ENCODE measurements at places on chromosomes 6 and 20.
A peak's percentile ranks its signal among the peaks of the same experiment; 100 is the strongest.

GRCh38 chr20:34190679-34191090 is 50.5 kb upstream of the ASIP start:
- no peak for DNase-seq

DNA sequence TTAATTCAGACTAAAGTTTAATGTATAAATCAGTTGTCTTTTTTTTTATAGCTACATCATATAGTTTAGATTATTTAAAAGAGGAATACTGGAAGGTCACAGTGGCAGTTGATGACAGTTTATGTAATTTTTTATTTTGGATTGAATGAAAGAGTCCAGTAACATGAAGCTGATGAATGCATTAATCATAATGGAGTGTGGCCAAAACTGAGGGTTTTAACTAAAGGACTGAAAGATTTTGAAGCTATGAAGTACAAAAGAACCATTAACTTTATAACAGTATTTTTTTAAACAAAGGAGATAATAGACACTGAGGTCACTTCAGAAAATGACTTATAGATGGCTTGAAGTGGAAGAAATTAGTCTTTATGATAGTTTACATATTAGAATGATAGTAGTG is 41.3 kb downstream of the TRMT11 start:
- DNase-seq: no peak

- DNase-seq: no peak
Measured at GRCh38 chr6:170233286-170234205, 57.3 kb downstream of the DLL1 start.

GRCh38 chr6:142407685-142408273 is 106.0 kb downstream of the ADGRG6 start:
- no peak for DNase-seq

GRCh38 chr6:117483645-117484016 is 1.2 kb downstream of the DCBLD1 start:
- no peak for DNase-seq

DNA sequence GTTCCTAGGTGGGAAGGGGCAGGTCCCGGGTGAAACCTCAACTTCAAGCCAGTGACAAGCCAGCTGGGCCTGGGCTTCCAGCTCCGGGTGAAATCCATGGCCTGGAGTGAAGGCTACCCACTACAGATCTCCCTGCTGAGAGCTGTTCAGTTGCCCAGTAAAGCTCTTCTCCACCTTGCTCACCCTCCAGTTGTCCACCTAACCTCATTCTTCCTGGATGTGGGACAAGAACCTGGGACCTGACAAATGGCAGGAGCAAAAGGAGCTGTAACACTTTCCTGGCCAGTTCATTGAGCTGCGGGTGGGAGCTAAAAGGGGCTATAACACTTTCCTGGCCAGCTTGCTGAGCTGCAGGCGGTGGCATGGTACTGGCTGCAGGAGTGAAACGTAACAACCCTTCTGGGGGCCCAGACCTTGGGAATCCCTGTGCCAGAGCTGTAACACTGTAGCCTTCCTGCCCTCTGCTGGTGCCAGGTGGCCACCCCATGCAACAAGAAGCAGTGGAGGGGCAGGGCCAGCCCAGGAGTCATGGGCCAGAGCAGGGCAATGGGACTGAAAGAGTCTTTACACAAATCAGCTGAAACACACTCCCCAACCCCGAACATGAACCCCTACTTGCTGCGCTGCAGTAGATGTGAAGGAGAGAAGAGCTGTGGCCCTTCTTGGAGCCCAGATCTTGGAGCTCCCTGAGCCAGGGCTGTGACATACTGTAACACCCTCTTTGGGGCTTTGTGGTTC is 3.6 kb upstream of the HINT3 start:
- peak; percentile 60 for DNase-seq

- no peak for DNase-seq
Measured at GRCh38 chr20:44324343-44324742, 12.5 kb upstream of the R3HDML start.

- DNase-seq: no peak
Measured at GRCh38 chr6:41996997-41997396, 53.3 kb upstream of the TAF8 start.

GRCh38 chr20:37501940-37502339 is 19.1 kb upstream of the NNAT start:
- no peak for DNase-seq

DNA sequence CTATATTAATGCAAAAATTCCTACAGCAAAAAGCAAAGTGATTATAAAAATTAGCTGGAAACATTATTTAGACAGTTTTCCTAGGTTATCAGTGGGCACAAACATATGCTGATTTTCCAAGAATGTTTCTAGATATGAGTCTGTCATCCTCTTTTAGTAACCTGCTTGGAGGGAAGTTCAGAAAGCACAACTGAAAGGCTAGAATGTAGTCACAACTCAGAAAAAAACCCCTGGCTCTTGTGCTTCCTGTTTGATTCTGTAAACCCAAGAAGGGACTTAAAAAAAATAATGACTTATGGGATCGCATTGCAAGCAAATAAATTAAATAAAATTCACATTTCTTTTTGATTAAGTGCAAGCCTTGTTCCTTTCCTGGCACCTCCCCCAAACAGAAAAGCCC is 708.4 kb upstream of the EPHA7 start:
- no peak for DNase-seq

GRCh38 chr6:5083813-5084359 is 1.3 kb upstream of the PPP1R3G start:
- DNase-seq: no peak

- no peak for DNase-seq
Measured at GRCh38 chr6:10382322-10382721, 32.6 kb downstream of the TFAP2A start.

- no peak for DNase-seq
Measured at GRCh38 chr6:35213824-35214756, at the start of gene SCUBE3. Gene SCUBE3 (plus strand): TSS chr6:35213956. CDS start chr6:35214419, 463 bp downstream.

DNA sequence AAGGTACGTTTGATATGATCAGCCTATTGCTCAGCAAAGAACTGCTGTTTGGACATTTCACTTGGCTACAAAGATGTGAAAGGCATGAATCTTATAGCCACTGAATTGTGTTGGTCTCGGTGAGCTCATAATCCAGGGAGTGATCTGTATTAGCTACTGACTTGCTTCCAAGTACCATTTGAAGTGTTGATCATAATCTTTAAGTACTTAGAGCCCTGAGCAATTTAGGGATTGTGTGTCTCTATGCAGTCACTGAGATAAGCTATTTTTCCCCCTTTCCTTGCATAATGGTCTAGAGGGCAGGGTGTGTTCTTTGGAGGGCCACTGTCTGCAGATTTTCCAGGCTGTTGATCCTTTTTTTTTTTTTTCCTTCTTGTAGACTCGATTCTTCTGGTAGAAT is 393.6 kb downstream of the ESR1 start:
- no peak for DNase-seq

- DNase-seq: no peak
Measured at GRCh38 chr20:58898629-58899408, 46.3 kb downstream of the GNAS start.

DNA sequence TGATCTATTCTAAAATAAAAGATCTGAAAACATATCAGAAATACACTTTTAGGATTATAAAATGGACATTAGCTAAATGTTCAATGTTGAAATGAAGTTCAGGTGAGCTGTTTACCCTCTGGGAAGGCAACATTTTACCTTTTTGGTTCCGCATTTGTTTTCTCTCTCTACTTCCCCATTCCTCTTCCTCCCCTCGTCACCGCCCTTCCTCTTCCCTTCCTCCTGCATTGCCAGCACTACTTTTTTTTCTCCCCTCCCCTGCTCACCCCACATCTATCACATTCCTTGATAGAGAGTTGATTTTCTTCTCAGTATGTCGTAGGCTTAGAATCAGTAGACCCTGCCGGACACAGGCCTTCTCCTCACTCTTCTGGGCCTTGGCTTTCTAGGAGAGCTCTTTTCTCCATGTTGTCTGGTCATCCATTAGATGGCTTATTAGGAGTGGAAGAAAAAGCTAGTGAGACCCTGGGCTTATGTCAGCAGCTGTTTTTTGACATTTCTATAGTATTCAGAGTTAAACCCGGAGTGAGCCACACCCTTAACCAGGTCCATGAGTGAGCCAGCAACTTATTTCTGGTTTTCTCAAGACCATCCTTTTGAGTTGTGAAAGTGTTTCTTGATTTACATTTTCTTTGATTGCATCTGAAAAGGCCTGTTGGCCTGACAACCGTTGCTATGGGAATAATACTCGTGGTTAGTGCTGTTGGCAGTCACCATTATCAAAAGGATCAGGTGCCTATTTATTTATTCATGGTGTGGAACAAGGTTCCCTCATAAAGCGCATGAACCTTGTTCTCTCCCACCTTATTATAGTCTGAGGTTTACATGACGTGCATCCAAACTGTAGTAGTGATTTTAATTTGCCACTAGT is 90.9 kb downstream of the DTD1 start:
- DNase-seq: no peak

DNA sequence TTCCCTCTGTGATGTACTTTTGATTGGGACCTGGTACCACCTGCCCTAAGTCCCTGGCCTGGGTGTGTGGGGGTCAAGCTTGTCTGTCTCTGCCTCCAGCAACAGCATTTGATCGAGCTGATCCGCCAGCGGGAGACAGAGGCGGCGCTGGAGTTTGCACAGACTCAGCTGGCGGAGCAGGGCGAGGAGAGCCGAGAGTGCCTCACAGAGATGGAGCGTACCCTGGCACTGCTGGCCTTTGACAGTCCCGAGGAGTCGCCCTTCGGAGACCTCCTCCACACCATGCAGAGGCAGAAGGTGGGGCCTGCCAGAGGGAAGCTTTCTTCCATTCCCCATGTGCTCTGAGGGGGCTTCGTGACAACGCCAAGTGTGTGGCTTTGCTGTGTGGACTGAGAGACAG is 5.4 kb downstream of the GID8 start:
- no peak for DNase-seq

DNA sequence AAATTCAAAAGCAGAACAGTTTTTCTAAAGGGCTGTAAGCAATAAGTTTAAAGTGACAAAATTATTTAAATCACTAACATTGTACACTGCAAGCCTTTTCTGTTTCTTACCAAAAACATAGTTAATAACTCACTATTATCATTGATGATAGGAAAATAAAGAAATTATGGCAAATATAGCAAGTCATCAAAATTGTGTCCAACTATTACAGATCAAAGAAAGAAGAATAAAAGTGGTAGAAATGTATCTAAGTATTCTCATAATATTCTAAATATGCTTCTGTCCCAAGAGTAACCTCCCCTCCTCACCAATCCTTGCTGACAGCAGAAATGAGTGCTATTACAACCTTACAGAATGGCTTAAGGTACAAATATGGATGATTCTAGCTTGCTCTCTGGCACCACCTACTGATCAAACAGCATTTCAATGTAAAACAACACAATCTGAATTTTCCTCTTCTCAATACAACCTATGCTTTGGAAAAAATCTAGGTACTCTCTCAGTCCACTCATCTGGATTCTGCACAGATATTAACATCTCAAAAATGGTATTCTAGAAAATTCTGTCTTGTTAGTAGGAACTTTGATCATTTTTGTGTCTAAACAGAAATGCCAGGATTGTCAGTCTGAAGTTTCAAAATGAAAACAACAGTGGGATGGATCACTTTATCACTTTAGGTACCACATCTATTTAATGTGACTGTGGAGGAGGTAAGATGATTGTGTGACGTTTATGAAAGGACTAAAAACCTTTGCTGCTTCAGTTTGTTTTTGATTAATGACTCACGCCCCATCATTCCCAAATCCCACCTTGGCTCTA is 40.9 kb downstream of the ZFP64 start:
- no peak for DNase-seq

DNA sequence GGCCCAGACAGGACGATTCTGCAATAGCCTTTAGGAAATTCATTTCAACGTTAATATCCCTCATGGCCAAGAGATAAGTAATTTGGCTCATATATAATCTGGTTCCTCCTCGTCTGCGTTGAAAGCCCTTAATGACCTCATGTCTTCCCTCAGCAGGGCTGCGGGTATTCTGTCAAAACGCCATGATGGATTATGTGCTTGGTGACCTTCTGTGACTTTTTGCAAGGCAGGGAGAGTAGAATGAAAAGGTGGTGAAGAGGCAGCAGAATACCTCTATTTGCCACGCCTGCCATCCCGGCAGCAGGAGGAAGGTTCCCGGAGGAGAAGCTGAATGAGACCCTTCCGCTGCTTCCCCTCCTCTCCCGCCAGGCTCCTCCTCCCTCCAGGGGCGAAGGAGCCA is 41.1 kb upstream of the SPACA1 start:
- no peak for DNase-seq

- DNase-seq: peak; percentile 8
Measured at GRCh38 chr6:73694711-73695411, 1.1 kb upstream of the CD109 start.

- no peak for DNase-seq
Measured at GRCh38 chr20:38161412-38161774, 3.7 kb downstream of the TGM2 start.

GRCh38 chr6:138796771-138797170 is 884 bp downstream of the ECT2L start:
- DNase-seq: no peak

Measured in T1000 (cell line).